Stimulated activated CD4-positive, alpha-beta T cell treated with anti-CD3 and anti-CD28 coated beads, Interleukin-4, amount 100 ng/mL, for 24 hours (primary cell): ENCODE measurements at places on chromosomes 7 and 10.

DNA sequence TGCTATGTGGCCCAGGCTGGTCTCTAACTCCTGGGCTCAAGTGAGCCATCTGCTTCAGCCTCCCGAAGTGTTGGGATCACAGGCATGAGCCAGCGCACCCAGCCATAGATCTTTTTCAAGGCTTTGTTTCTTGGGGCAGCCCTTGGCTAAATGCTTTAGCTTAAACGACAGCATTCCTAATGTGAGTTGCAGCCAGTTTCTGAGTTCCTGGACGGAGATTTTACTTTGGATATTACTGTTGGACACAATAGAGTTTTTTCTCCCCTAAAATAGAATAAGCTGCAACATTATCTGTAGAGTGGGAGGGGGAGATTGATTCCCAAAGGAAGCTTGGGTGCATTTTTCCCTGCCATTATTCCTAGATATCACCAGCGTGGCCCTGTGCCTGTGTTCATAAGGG is 103.0 kb upstream of the BTBD16 start:
- no peak for DNase-seq

GRCh38 chr10:116226053-116226452 is 47.0 kb downstream of the GFRA1 start:
- DNase-seq, result no peak

DNA sequence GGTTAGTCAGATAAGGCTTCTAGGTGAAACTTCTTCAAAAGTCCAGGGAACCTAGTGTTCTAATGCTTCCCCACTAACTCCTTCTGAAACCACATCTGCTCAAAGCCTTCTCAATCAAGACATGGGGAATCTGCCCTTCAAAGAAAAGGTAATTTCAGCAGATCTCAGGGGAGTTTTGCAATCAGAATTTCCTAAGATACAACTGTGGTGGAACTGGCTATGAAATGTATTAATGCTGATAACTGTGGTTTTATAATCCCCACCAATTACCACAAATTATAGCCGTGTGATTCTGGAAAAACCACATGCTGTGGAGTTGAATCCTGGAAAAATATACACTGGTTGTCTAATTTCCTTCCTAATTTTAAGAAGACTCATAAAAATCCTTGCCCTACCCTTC is 233.8 kb downstream of the SORCS1 start:
- DNase-seq, result no peak

DNA sequence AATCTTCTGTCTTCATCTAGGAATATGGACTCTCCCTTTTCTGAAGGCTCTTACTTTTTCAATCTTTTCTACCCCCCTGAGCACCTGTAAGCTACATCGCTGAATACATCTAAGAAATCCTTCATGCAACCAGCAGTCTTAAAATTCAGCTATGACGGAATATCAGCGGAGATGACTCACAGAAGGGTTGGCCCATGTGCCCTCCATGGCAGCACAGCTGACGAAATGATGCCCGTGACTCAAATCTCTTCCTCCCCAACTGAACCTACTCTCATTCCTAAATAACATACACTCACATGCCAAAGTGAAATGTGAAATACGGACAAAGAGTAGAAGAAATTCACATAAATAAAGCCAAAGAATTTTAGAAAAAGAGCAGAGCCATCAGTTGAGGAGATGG is 30.3 kb upstream of the NCAPG2 start:
- DNase-seq, result no peak

- no peak for DNase-seq
Measured at GRCh38 chr10:77532068-77532467, 105.5 kb downstream of the KCNMA1 start.

- DNase-seq, result no peak
Measured at GRCh38 chr7:85184599-85185423, 2.0 kb downstream of the SEMA3D start.

DNA sequence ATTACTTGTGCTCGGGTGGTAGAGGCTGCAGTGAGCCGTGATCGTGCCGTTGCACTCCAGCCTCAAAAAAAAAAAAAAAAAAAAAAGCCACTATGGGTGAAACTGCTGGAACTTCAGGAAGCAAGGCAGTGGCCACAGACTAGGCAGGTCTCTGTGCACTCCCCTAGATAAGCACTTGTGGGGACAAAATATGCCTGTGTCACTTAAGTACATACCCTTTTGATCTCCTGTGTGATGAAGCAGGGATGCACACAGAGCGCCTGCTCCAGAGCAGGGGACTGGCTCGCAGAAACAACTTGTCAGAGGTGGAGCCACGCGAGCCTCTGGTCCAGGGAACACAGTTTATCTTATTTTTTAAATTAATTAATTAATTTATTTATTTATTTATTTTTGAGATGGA is 42.9 kb upstream of the PSAP start:
- DNase-seq, result no peak

DNA sequence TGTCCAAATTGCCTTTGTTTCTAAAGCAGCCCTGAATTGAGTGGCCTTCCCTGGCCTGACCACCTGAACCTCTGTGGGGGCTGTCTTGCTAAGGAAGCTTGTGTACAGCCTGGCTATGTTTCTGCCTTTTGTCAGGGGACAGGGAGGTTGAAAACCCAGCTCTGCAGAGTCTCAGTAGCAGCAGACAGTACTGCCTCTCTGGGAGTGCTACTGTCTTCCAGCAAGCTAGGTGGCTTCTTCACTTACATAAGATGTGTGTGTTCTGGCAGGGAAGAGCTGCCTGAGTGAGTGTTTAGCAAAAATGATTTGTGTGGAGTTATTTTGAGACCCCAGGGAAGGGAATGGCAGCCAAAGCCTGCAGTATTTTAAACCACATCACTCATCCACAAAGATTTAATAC is 57.4 kb downstream of the LRRC4 start:
- DNase-seq, result no peak

GRCh38 chr7:113414401-113415035 is 296.2 kb upstream of the SMIM30 start:
- DNase-seq, result no peak
